Stimulated activated CD8-positive, alpha-beta memory T cell treated with anti-CD3 and anti-CD28 coated beads, Interleukin-15, amount 100 ng/mL, for 4 hours (primary cell): ENCODE measurements at places on chromosomes 5 and 9.

GRCh38 chr5:156654444-156654843 lies 195.7 kb upstream of the PPP1R2B start:
- no peak for DNase-seq

- no peak for DNase-seq
Measured at GRCh38 chr9:127368852-127369402, 28.0 kb upstream of the SLC2A8 start.

DNA sequence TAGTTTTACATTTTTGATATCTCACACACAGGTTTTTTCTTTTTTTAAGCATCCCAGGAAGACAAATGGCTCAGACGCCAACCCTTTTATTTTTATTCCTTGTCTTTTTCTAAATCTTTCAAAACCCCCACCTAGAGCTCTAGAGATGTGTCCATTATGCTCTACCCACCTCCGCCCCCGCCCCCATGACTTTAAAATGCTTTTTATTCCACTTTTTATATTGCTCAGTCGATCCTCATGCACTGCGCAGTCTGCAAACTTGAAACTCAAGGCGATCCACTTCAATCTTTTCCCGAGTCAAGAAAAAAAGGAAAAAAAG lies 411 bp upstream of the MAT2B start:
- no peak for DNase-seq

- DNase-seq, result no peak
Measured at GRCh38 chr5:128196080-128196479, 112.5 kb downstream of the SLC12A2 start.

GRCh38 chr5:168842571-168843205 lies 263.5 kb upstream of the PANK3 start:
- no peak for DNase-seq

GRCh38 chr5:9428272-9428671 lies 117.6 kb downstream of the SEMA5A start:
- DNase-seq, result no peak

- no peak for DNase-seq
Measured at GRCh38 chr5:156936972-156937371, 26.1 kb downstream of the TIMD4 start.
